ENCODE measurements at places on chromosomes 3 and 15. TPM values are rescaled to one million over a fixed set of nuclear protein-coding genes. Genes with fewer than 3 reads are reported as not detected.

GRCh38 chr3:87006844-87007439 lies 16.0 kb upstream of the VGLL3 start:
- no peak for DNase-seq

APBA2 gene
- polyA plus RNA-seq: 0.19 TPM

DNA sequence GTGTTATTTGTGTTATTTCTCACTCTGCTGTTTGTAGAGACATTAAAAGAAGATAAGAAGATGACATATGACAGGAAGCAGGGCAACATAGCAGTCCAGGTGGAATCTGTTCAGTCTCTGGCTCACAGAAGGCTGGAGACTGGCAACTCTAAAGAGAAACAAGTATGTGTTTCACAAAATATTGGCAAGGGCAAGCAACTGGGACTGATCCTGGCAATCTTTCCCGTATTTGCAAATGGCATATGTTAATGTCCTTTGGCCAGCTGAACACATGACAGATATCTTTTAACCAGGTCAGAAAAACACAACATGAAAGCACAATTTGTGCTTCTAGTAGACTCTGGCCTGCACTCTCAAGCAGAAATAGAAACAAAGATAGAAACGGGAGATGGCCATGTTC lies 1354.1 kb upstream of the EPHA6 start:
- DNase-seq: no peak

- no peak for DNase-seq
These were observed 2.2 kb downstream of the ABHD5 start for GRCh38 chr3:43692971-43693370.

DNA sequence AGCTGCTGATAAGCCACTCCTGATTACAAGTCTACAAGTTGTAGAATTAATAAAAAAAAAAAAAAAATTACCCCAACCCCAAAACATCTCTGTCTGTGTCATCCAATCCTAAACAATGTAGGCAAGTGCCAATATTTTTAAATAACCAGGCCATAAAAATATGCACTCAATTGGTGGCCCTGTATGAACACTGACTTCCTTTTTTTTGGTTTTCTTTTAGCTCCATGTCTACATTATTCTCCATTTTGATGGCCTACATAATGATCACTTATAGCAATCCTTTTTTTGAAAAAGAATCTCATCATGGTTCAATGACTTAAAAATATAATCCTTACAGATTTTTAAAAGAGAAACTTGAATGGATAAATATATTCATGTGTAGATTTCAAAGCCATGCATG lies 72.1 kb downstream of the FOXP1 start:
- no peak for DNase-seq

DNA sequence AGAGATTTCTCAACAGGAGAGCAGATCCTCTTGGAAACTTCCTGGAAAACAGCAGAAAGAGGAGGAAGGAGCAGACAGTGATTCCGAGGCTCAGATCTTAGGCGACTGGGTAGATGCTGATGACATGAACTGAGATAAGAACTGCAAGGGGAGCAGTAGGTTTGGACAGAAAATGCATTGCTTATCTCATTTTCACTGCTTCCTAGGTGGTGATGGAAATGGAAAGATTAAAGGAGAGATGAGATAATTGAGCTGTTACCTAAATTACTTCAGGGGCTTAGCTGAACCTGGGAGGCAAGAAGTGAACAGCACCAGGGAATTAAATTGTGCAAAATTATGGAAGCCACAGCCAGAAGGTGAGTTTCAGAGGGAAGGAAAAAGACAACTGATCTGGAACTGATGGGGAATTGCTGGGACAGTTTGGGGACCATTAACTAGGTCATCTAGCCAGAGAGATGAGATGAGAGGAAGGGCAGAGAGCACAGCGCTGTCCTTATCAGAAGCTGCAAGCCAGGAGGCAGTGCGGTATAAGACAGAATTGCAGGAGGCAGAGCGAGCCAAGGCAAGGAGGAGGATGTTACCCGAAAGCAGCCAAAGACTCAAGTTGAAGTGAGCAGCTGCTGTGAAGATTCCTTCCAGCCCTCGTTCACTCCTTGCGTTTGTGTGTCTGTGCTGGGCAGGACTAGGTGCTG lies 140.4 kb downstream of the SRGAP3 start:
- DNase-seq: no peak

PTPN23 gene
- polyA plus RNA-seq: 21.3 TPM

GP9 gene
- not detected for polyA plus RNA-seq

PARL gene
- polyA plus RNA-seq: 23.5 TPM

- no peak for DNase-seq
These were observed 35.6 kb downstream of the UBR1 start for GRCh38 chr15:43070249-43070648.

- DNase-seq: no peak
These were observed at the start of gene CILP for GRCh38 chr15:65210770-65211481. Gene CILP, minus strand, starts transcription at chr15:65211473. Its CDS starts 1,718 bp downstream, at chr15:65209755.

GABRR3 gene
- not detected for polyA plus RNA-seq

DNA sequence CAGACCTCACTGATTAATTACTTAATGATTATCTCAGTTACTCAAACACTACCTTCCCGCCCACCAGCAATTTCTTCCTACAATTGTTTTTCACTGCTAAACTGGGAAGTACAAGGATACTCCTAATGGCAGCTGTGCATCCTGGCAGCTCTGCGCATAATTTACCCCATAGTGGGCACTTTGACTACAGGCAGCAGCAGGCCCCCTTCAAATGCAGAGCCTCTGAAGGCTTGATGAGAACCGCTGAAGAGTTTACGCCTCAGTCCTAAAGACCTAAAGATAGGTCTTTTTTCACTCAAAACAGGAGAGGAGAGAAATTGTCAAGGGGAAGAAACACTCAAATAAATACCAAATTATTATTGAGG lies 10.7 kb downstream of the CCDC32 start:
- DNase-seq: no peak

SLC22A13 gene
- not detected for polyA plus RNA-seq

PLSCR2 gene
- not detected for polyA plus RNA-seq

Data from B cell (primary cell).